ENCODE measurements at places on chromosomes 3 and 15.

DNA sequence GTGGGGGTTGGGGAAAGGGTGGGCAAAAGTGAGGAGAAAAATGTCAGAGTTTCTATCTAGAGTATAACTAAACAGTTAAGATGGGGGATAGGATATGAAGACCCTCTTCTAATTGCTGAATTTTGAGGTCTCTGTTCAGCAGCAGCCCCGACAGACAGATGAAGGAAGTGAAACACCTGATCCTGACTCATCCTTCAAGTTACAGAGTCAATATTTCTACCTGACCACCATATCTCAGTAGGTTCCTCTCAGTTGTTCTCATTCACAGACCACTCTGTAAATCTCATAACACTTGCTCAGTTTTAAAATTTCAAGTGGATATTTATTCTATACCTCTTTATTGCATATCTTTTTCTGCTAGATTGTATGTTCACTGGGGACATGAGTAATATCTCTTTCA is 69.5 kb downstream of the CCDC54 start:
- no peak for DNase-seq

GRCh38 chr3:56919137-56919796 is 117.5 kb upstream of the ARHGEF3 start:
- no peak for DNase-seq

DNA sequence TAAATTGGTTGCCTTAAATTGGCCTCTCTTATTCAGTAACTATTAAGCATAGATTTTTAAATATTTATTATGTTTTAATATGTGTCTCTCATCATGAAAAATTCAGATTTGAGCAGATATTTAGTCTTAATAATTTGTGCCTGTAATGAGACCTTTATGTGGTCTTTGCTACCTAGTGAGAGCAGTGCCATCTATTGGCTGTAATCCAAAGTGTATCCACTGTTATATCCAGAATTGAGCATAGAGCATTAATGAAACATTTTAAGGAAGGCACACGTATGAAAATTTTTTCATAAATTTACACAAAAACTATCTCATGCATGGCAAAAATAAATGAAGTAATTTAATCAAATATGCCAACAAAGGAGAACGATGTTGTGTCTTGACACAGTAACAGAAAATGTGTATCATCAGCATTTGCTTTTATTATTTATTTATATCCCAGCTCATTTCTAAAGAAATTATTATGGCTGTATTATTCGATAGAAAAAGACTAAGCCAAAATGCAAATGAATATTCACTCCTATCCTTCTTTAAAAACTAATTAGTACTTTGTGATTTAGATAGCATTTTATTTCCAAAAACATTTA is 203.5 kb downstream of the RSRC1 start:
- no peak for DNase-seq

DNA sequence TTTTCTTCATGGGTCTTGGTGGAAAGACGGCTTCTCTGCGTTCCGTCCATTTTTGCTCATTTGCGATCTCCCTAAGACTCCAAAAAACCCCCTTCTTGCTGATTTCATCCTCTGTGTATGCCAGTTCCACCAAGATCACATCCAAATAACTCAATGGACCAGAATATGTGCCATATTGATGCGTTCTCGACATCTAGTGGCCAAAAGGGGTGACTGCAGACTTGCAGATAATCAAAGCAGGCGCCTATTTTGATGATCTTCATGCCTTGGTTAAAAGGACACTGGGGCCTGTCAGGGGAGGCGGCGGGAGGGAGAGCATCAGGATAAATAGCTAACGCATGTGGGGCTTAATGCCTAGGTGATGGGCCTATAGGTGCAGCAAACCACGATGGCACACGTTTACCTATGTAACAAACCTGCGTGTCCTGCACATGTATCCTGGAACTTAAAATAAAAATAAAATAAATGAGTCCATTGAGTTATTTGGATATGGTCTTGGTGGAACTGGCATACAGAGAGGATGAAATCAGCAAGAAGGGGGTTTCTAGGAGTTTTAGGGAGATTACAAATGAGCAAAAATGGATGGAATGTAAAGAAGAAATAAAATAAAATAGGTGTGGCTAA is 104.2 kb upstream of the RAD18 start:
- DNase-seq: no peak

- DNase-seq: no peak
These were observed 73.1 kb upstream of the COL8A1 start for GRCh38 chr3:99565331-99565730.

DNA sequence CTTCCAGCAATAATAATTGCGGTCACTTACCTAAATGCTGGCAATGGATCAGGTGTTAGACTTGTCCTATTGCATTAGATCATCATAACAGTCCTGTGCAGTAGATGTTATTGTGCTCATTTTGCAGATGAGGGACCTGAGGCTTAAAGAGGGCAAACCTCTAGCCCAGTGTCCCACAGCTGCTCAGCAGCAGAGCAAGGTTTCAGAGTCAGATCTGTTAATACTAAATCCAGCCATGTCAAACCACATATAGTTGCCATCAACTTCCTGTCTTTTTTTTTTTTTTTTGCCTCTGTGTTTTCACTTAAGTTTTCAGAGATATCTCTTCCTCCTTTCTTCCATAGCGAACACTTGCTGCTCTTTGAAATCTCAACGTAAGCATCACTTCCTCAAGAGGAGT is 12.1 kb downstream of the FEZF2 start:
- DNase-seq: no peak

GRCh38 chr3:32288819-32289218 is 50.3 kb downstream of the CMTM8 start:
- no peak for DNase-seq

DNA sequence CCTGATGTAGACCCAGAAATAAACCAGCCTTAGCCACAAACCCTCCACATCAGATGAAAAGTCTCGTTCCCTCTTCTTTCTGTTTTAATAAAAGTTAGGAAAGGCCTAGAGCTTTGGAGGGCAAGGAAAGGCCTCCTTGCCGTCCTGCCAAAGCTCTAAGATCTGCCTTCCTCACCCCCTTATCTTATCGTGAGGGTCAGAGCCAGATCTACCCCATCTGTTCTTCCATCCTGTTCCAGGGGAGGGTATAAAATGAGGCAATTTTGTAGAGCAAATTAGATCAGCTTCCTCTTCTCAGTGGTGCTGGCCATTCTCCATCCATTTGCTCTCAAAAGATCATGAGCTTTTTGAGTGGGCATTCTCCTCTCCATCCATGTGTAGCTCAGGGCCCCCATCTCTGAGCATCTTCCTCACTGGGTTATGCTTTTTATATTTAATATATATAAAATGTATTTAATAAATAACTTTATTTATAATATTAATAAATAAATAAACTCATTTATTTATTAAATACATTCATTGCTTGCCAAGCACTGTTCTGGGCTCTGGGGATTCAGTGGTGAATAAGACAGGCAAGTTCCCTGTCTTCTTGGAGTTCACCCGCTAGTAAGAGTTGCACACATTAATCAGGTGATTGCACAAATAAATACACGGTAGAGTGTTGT is 2.0 kb upstream of the SLC24A1 start:
- no peak for DNase-seq

DNA sequence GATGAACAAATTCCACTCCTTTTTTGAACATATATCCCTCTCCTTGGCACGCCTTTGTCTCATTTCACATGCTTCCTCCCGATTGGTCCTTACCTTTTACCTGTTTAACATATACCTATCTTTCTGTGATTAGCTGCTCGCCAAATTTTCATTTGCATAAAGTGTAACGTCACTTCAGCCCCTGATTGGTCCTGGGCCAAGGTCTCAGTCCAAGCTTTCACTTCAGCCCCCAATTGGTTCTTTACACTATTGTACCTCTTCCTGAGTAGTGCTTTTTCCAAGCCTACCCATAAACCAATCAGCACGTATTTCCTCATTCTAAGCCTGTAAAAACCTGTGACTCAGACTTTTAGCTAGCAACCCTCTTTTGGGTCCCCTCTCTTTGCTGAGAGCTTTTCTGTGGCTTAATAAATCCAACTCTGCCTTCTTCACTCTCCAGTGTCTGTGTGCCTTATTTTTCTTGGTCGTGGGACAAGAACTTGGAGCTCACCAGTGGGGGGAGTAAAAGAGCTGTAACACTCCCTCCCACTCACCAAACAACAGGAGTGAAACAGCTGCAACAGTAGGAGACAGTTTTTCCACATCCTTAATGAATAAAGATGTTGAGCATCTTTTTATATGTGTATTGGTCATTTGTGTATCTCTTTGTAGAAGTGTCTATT is 584 bp upstream of the XCR1 start:
- DNase-seq: no peak

- no peak for DNase-seq
These were observed 9.8 kb upstream of the CELSR3 start for GRCh38 chr3:48672522-48672921.

Measured in activated T-cell treated with anti-CD3 and anti-CD28 coated beads, Interleukin-2, amount 50 U/mL, for 1 hour (primary cell).